ENCODE measurements at places on chromosomes 7 and 10.

DNA sequence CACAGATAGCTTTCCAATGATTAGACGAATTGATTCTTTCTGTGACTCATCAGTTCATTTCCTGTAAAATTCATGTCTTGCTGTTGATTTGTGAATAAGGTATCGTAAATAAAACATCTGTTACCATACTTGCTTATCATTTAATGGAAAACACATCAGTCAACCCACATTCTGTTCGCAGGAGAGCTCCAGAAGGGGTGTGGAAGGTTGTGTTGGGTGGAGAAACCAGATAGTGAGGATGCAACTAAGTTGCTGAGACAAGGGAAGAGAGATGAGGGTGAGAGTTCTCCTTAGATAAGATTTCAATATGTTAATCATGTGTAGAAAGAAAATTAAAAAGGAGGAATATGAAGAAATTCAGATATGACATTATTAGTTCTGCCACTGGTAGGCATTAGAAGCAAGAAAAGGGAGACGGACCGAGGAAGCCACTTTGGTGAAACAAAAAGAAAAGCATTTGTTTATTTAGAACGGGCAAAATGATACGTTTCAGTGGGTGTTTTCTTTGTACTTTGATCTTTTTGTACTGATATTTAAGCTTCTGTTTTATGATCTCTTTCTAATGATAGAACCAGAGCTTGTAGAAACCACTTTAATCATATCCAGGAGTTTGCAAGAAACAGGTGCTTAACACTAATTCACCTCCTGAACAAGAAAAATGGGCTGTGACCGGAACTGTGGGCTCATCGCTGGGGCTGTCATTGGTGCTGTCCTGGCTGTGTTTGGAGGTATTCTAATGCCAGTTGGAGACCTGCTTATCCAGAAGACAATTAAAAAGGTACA, 7.8 kb downstream of the CD36 start:
- DNase-seq: no peak

GRCh38 chr10:132489053-132489703, 48.4 kb upstream of the INPP5A start:
- no peak for DNase-seq

DNA sequence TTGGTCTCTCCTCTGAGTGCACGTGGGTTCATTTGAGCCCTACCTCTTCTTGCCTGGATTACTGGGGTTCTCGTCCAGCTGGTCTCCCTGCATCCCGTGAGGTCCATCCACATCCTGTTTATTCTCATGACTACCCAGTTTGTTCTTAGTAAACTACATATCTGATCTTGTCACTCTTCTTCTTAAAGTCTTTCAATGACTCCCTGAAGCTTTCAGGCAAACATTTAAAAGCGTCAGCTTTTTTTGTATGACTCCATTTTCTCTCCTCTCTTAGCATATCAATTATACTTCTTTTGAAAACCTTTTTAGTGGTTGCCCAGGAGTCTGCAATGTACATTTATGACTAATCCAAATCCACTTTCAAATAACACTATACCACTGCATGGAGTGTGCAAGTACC, 7.5 kb downstream of the SFXN2 start:
- DNase-seq: no peak

- DNase-seq: no peak
Measured at GRCh38 chr7:152870106-152870693, 110.6 kb downstream of the ACTR3B start.

- no peak for DNase-seq
Measured at GRCh38 chr10:58662314-58662713, 149.6 kb downstream of the BICC1 start.

- no peak for DNase-seq
Measured at GRCh38 chr10:8508882-8509281, 454.4 kb downstream of the GATA3 start.

- DNase-seq: no peak
Measured at GRCh38 chr10:123640016-123640535, 26.1 kb upstream of the GPR26 start.

DNA sequence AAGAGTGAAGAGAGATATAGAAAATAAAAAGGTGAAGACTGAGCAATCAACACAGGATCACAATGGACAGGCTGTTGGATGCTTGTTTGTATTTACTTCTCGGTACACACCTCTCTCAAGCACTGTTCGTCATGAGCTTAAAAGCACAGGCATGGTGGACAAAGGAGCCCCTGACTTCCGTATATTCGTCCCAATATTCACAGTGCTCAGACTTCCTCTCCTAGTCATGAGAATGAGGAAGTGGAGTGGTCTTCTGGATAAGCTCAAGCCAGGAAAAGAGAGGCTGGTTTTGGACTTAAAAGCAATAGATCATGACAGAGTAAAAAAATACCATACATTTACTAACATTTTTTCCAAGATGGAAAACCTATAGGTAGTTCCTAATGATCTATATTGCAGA, 172.5 kb downstream of the SORCS1 start:
- no peak for DNase-seq

DNA sequence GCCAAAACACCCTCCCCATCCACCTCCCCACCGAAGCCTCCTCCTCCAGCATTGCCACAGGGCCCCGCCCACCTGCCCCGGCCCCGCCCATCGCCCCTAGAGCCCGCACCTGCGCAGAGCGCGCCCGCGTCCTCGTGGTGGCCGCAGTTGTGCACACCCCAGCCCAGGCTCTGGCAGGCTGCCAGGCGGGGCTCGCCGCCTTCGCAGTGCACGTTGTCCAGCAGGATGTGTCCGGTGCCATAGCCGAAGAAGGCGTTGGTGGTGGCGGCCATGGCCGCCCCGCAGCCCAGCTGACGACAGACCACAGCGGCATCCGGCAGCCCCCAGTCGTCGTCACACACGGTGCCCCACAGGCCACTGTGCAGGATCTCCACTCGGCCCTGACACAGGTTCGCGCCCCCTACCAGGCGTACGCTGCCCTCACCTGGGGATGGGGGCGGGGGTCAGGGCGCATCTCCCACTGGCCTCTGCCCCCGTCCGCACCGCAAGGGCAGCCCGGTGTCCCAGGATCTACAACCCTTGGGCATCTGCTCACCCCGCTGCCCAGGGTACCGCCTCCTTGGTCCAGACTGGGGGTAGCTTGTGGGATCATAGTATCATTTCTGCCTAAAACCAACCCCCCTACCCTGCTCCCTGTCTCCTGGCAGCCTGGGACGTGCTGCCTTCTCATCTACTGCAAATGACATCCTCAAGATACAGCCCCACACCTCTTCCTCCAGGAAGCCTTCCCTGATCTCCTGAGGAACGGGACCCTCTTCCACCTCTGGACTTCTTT, 11.9 kb downstream of the SSC4D start:
- DNase-seq: peak; percentile 88

- DNase-seq: no peak
Measured at GRCh38 chr10:119689016-119689580, 36.8 kb upstream of the INPP5F start.

DNA sequence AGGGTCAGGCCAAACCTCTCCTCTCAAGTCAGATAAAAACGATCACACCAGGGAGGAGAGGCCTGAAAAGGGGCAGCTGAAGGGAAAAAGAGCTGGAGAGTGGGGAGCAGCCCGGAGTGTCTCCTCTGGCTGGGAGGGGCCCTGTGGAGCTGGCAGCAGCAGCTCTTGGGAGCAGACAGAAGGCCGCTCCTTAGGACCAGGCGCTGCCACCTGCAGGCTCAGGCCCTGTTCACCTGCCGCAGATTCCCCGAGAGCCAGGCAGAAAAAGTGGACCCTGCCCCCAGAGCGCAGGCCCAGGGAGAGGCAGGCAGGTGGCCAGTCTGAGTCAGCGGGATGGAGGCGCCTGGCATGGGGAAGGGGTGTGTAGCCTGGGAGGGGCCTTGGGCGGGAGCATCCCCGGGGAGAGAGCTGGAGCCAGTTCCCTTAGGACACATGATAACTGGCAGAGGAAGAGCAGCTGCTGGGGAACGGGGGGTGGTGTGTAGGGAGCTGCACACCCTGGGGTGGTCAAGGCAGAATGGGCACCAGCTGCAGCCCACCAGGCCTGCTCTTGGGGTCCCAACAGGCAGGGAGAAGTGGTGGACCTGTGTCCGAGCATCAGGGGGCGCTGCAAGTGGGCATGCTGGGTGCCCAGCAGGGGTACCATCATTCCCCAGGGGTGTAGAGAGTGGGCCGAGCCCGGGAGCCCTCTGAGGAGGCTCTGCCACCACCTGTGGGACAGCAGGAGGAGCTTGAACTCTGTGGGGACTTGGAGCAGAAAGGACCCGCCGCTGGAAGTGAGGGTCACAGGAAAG, 177.2 kb upstream of the RHEB start:
- DNase-seq: peak; percentile 49

DNA sequence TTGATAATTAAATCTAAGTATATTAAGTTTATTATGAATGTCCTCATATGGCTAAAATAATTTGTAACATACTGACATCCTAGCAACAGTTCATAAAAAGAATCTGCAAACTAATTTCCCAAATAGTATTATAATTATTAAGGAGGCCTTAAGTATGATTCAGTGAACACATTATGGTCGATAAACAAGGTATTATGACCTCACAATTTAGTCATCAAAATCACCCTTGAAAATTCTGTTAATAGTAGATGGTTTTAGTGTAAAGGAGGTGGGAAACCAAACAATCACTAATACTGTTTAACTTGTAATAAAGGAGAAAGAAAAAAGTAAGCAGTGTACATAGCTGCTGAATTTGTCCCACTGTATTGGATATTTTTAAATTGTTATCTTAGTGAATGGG, 2.1 kb downstream of the ETV1 start:
- DNase-seq: no peak

GRCh38 chr7:151109094-151110048, 23.1 kb downstream of the AGAP3 start:
- peak; percentile 63 for DNase-seq

DNA sequence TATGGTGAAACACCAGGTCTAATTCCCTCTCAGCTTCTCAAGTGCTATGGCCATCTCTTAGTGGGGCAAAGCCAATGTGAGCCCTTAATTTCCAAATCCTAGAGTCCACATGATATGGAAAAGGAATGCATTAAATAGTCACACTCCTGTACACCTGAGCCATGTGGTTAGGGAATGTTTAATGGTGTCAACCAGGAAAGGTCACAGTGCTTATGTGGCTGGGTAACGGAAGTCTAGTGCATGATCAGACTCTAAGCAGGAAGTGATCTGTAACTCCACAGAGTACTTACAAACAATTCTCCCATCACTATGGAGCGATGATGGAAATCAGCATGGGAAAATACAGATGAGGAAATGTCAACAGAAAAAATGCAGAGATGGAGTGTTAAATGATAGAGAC, 148.8 kb downstream of the MAGI2 start:
- no peak for DNase-seq

- no peak for DNase-seq
Measured at GRCh38 chr10:31578181-31578852, 259.3 kb downstream of the ZEB1 start.

DNA sequence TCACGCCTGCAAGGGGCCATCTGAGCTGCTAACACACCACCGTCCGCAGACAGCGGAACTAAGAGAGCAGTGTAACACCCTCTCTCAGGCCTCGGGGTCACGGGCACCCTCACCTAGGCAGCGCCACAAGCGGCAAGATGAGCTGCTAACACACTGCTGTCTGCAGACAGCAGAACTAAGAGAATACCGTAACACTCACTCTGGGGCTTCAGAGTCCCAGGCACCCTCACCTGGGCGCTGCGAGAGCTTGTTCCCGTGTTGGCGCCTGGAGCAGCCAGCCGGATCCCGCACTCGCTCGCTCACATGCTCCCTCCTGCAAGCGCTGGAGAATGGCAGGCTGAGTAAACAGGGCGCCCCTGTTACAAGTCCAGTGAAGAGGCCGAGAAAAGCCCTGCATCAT, 160.2 kb downstream of the SRPK2 start:
- no peak for DNase-seq

- DNase-seq: no peak
Measured at GRCh38 chr7:84812021-84812420, 374.8 kb downstream of the SEMA3D start.

- no peak for DNase-seq
Measured at GRCh38 chr7:134701272-134701671, 54.6 kb downstream of the BPGM start.

All from left ventricle myocardium superior (tissue), 1 donor.